ENCODE measurements at places on chromosomes 16 and 17.
A peak's percentile ranks its signal among the peaks of the same experiment; 100 is the strongest.

DNA sequence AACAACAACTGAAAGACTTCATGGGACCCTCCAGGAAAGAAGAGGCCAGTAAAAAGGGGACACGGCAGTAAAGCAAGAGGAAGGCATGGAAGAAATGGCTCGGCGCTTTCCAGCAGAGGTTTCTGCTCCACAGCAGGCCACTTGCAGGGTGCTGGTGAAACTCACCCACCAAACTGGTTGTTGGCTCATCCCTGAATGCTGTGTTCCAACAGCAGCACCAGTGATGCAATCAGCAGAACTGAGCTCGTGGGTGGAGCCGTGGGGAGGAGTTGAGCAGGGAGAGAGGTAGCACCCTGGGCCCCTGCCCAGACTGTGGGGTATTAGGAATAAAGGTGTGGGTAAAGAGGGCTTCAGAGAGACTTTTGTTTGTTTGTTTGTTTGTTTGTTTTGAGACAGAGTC is 62.8 kb upstream of the ADCY9 start:
- no peak for DNase-seq

- DNase-seq: no peak
These were observed 1.5 kb upstream of the CMIP start for GRCh38 chr16:81442916-81443687.

DNA sequence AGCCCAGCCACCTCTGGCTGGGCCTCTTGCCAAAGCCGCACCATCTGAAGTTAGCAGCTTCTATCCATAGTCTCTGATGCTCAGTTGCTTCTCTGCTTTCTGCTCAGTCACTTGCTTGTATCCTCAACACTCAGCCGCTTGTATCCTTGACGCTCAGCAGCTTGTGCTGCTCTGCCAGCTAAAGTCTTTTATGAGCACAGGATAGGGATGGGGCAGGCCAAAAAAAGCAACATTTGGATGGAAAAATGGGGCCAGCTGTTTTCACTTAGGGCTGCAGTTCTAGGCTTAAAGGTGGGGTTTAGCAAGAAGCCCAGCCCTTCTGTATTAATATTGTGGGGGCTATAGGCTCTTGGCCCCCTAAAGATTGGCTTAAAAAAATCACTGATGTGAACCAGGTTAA is 739.4 kb downstream of the CDH8 start:
- DNase-seq: no peak

GRCh38 chr17:48011405-48012150 is 26.0 kb downstream of the COPZ2 start:
- DNase-seq: peak; percentile 68

DNA sequence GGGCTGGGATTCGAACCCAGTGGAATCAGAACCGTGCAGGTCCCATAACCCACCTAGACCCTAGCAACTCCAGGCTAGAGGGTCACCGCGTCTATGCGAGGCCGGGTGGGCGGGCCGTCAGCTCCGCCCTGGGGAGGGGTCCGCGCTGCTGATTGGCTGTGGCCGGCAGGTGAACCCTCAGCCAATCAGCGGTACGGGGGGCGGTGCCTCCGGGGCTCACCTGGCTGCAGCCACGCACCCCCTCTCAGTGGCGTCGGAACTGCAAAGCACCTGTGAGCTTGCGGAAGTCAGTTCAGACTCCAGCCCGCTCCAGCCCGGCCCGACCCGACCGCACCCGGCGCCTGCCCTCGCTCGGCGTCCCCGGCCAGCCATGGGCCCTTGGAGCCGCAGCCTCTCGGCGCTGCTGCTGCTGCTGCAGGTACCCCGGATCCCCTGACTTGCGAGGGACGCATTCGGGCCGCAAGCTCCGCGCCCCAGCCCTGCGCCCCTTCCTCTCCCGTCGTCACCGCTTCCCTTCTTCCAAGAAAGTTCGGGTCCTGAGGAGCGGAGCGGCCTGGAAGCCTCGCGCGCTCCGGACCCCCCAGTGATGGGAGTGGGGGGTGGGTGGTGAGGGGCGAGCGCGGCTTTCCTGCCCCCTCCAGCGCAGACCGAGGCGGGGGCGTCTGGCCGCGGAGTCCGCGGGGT is at the start of gene CDH1:
Gene CDH1 (plus strand): TSS at position 247 of the 684 bp plus-strand sequence. CDS start 124 bp downstream, at position 371.
- DNase-seq: peak; percentile 20

DNA sequence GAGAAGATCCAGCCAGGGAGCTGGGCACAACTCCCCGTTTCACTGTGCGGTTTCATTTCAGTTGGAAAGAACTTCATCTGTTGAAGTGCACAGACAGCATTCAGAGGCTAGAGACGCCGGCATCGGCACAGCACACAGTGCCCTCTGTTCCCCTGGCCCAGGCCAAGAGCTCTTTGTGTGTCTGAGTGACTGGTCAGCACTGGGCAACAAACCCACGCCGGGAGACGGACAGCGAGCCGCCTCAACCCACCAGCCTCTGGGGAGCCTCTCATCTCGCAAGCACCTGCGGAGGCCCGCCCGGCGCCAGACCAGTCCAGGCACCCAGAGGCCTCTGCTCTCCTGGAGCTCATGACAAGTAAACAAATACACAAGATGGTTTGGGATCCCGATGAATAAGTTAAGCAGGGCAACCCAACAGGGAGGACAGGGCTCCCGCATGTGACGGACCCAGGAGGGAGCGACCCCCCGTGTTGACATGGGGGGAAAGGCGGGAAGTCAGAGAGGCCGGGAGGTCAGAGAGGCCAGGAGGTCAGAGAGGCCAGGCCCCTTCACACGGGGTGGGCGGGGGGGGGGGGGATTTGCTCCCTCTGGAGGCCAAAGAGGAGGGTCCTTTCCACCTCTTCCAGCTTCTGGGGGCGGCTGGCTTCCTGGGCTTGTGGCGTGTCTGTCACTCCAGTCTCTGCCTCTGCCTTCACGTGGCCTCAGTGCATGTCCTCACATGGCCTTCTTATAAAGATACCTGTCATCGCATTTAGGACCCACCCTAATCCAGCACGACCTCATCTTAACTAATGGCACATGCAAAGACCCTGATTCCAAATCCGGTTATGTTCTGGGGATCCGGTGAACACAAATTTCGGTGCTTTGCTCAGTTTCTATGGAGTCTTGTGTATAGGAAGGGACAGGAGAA is 25.8 kb upstream of the KLHDC4 start:
- no peak for DNase-seq

GRCh38 chr17:37081287-37081686 is 132.5 kb downstream of the AATF start:
- no peak for DNase-seq

DNA sequence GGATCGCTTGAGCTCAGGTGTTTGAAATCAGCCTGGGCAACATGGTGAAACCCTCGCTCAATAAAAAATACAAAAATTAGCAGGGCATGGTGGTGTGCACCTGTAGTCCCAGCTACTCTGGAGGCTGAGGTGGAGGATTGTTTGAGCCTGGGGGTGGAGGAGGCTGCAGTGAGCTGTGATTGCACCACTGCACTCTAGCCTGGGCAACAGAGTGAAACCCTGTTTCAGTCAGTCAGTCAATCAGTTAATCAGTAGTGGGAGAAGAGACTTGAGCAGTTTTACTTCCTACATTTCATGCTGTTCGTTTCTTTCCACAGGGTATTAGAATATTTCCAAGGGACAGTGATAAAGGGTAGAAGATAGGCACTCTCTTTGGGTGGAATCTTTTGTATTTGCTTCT is 8.8 kb downstream of the MAP3K3 start:
- no peak for DNase-seq

DNA sequence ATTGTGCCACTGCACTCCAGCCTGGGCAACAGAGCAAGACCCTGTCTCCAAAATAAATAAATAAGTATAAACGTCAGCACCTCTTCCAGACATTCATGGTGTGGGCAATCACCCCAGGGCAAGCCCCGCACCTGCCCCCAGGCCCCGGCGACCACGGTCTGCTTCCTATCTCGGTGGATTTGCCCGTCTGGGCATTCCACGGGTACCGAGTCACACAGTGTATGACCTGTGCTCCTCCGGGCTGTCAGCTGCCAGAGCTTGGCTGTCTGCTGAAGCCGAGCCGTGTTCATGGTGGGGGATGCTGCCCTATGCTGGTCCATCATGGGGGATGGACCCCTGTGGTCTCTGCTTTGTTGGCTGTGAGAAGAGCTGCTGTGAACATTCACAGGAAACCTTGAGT is 15.4 kb downstream of the CYBC1 start:
- no peak for DNase-seq

- DNase-seq: no peak
These were observed 197.0 kb downstream of the RAB11FIP4 start for GRCh38 chr17:31588512-31588911.

- peak; percentile 88 for DNase-seq
These were observed 15.3 kb upstream of the MNT start for GRCh38 chr17:2416010-2416734.

- peak; percentile 68 for DNase-seq
These were observed at the start of gene ABHD15 for GRCh38 chr17:29566473-29567303. Gene ABHD15 (minus strand): TSS chr17:29567037. CDS start chr17:29566966, 71 bp downstream.

GRCh38 chr17:46916211-46916610 is 6.7 kb upstream of the GOSR2 start:
- DNase-seq: no peak

GRCh38 chr16:84832488-84833143 is 12.8 kb downstream of the CRISPLD2 start:
- DNase-seq: no peak

DNA sequence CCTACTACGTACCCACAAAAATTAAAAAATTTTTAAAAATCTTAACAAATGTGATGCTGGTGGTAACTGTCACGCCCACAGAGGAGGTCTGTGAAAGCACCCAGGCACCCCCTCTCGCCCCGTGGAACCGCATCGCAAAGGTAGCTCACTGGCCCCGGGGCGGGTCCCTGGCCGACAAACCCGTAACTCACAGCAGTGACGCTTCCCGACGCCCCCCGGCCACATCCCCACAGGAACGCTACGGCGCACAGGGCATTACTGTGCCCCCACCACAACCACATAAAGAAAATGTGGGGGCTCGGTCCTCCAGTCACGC is 366 bp downstream of the ANKS3 start:
- no peak for DNase-seq

DNA sequence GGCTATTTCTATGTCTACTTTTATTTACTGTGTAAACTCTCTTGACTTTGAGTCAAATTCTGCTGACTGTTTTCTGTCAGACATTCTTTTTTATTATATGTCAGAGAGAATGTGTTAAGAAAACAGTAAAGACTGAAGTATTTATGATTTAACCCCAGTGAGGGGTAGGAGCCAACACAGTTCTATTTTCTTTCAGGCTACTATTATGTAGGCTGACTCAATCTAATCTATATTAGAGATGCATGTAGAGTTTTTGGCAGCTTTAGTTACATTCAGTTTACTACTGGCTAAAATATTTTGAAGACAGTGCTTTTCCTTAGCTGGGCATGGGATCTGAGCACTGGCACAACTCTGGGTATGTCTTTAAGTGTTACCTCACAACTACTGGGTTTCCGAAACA is 1108.0 kb downstream of the CDH11 start:
- no peak for DNase-seq

DNA sequence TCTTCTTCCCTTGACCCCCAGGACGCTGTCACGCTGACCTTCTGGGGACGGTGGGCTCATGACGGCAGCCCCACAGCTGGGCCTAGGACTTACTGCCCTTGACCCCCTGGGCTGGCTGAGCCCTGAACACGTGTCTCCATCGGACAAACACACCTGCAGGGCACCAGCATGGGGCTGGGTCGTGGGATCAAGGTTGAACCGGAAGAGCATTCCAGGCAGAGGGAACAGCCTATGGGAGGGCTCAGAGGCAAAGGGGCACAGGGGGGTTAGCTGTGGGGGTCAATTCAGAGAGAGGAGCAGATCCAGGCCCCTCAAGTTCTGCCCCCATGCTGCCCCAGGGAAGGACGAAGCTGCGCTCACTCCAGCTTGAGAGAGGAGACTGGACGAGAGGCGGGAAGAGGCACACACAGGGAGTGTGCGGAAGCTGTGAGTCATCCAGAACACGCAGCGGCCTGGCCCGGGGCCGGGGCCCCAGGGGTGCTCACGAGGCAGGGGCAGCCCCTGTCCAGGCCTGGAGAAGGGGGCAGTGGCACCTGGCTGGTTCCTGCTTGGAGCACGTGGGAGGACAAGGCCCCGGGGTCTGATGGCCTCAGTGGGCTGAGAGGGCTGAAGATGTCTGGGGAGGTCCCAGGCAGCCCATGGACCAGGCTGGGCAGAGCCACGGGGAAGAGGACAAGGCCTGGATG is 9.9 kb downstream of the SSTR5 start:
- no peak for DNase-seq

DNA sequence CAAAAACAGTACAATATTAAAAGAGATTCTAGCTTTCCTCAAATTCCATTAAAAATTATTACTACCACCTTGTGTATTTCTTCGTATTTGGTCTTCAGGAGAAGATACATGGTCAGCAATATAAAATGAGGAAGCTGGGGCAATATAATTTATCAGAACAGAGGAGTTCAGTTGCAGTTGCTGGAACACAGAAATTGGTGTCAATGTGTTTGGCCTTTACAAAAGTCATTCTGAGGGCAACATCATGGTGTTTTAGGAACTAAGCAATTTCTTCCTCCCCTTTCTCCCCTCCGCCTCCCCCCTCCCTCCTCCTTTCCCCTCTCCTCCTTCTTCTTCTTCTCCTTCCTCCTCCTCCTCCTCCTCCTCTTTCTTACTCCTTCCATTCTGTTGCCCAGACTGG is 102.1 kb downstream of the YPEL2 start:
- no peak for DNase-seq

DNA sequence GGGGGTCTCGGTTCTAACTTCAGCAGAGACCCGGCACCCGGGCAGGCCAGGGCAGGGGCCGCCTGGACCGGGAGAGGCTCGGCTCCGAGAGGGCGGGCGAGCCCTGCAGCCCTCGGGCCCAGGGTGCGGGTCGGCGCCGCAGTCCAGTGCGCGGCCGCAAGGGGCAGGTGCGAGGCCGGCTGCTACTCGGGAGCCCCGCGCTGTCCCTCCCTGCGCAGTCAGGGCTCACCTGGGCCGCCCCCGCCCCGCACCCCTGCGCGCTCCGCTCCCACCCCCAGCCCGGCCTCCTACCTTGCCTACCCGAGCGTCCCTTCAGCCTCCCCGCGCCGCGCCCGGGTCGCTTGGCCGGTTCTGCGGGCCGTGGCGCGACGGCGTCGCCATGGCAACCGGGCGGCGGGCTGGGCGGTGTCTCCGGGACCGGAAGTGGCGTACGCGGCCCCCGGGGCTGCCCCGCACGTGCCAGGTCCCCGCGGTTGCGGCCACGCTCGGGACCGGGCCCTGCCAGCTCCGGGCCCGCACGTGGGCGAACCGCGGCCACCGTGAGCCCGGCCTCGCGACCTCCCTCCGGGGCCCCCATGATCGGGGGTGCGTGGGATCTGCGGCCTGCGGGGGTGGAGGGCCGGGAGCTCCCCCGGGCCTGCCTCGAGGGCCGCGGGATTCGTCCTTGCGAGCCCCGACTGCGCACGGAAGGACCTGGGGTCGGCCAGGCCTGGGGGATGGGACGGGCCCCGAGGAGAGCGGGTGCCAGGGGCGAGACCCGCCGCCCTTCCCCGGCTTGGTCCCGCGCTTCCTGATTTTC is at the start of gene CYB561:
Gene CYB561 (minus strand): TSS at position 353 of the 799 bp plus-strand sequence. CDS start 8,759 bp downstream, outside the sequence.
- DNase-seq: peak; percentile 74

Measured in activated CD4-positive, alpha-beta memory T cell treated with anti-CD3 and anti-CD28 coated beads, Interleukin-2, amount 10 ng/mL, durations not matched to agents 7 days and 5 days (primary cell).